ENCODE measurements at places on chromosomes 12 and 14. TPM values are rescaled to one million over a fixed set of nuclear protein-coding genes. Genes with fewer than 3 reads are reported as not detected.

Gene FGF23
- total RNA-seq, result not detected

GRCh38 chr12:8953773-8954402, 4.4 kb upstream of the M6PR start:
- no peak overlapping the region for H3K4me3 ChIP-seq
- DNase-seq, result no peak
- H3K36me3 ChIP-seq, result no peaks in the 10 kb centered on the region
- H3K27ac ChIP-seq, result no peak overlapping the region
- no peaks in the 10 kb centered on the region for H3K27me3 ChIP-seq

- no peaks in the 10 kb centered on the region for H3K36me3 ChIP-seq
- H3K27ac ChIP-seq, result peak overlapping the region; percentile 97
- peak; percentile 48 for DNase-seq
- H3K4me1 ChIP-seq, result peaks cover 11% of the 10 kb centered on the region
Measured at GRCh38 chr14:93332397-93332852, 411 bp downstream of the BTBD7 start.

- peak overlapping the region; percentile 52 for H3K27ac ChIP-seq
- H3K4me1 ChIP-seq, result peaks cover 3% of the 10 kb centered on the region
- H3K36me3 ChIP-seq, result no peaks in the 10 kb centered on the region
- H3K4me3 ChIP-seq, result no peak overlapping the region
- H3K27me3 ChIP-seq, result no peaks in the 10 kb centered on the region
Measured at GRCh38 chr12:41923351-41923750, 221.3 kb downstream of the GXYLT1 start.

GRCh38 chr14:94022532-94023411, 3.4 kb upstream of the OTUB2 start:
- no peaks in the 10 kb centered on the region for H3K4me1 ChIP-seq
- H3K4me3 ChIP-seq, result no peak overlapping the region
- DNase-seq, result no peak
- no peaks in the 10 kb centered on the region for H3K27me3 ChIP-seq
- H3K27ac ChIP-seq, result no peak overlapping the region

- no peak overlapping the region for H3K27ac ChIP-seq
- peaks cover 7% of the 10 kb centered on the region for H3K4me1 ChIP-seq
- no peak overlapping the region for H3K4me3 ChIP-seq
- no peaks in the 10 kb centered on the region for H3K27me3 ChIP-seq
- no peaks in the 10 kb centered on the region for H3K36me3 ChIP-seq
Measured at GRCh38 chr14:101504096-101504948, 57.0 kb upstream of the DIO3 start.

DNA sequence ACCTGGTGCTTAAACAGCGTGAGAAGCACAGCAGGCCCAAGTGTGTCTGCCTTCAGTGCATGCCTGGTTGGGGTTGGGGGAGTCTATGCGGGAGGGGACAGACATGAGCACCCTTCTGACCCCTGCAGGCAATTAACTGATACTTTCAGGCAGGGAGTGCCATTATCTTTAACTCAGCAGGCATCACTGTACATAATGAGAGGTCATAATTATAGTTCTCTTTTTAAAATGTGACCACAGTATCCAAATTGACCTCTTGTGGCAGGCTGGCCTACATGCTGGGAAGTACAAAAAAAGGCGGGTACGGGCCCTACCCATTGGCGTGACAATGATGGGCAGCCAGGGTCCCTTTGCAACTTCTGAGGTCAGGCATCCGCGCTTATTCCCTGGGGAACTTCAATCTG, 209.1 kb downstream of the FOXN3 start:
- H3K36me3 ChIP-seq, result no peaks in the 10 kb centered on the region
- no peak for DNase-seq
- no peaks in the 10 kb centered on the region for H3K27me3 ChIP-seq
- no peak overlapping the region for H3K4me3 ChIP-seq
- no peak overlapping the region for H3K27ac ChIP-seq

Gene KLHL33
- 1.2 TPM for total RNA-seq

DNA sequence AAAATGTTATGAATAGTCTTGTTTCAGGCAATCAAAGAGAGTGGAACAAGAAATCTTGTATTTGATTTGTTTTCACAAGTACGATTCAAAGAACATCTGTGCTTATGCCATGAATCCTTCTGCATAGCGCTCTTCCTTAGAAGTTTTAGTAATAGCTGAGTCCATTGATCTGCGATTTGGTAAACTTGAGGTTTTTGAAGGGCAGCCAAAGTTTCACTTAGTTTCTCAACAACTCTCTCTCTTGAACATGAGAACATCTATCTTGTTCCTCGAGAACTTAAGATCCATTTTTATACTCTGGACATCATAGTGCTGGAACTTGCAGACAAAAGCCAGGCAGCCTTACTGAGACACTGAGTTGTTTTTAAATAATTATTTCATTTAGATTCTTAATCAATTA, 96.2 kb upstream of the USP15 start:
- no peak for DNase-seq

DNA sequence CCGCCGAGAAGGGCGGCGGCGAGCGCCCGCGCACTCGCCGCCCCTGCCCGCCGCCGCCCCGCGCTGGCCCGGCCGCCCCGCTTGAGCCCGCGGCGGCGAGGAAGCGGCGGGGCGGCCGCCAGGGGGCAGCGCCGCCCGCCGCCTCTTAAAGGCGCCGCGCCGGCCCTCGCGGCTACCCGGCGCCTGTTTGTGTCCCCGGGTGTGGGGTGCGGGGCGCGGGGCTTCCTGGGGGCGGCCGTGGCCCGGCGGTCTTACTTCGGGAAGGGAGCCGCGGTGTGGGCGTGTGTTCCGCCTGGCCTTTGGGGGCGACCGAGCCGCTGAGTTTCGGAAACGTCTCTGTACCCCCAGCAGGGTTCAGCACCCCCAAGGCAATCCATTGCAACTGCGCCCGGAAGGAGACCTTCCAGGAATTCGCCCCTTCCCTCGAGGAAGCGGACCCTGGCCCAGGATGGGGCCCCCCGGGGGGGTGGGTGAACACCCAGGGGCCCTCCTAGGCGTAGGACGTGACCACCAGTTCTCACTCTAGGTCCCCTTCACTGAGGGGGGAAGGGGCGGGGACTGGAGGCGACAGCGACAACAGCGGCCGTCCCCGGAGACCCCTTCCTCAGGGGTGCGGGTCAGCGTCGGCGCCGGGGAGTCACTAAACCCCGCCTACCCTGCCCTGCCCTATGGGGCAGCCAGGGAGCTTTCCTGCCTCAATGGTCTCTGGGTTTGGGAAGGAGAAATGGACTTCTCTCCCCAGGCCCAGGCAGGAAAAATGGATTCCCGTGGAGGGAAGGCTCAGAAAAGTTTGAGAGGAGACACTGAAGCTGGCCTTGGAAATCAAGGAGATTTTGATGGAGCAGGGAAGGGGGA, at the start of gene ITPK1:
ITPK1 (minus strand) TSS at position 105 of the 855 bp plus-strand sequence. CDS start 762 bp downstream, outside the sequence.
- DNase-seq, result peak; percentile 56
- H3K4me3 ChIP-seq, result peak within 1 kb of the TSS; percentile 71
- no peaks in the 10 kb centered on the region for H3K36me3 ChIP-seq
- H3K27me3 ChIP-seq, result no peaks in the 10 kb centered on the region
- H3K27ac ChIP-seq, result peak within 1 kb of the TSS; percentile 85

DNA sequence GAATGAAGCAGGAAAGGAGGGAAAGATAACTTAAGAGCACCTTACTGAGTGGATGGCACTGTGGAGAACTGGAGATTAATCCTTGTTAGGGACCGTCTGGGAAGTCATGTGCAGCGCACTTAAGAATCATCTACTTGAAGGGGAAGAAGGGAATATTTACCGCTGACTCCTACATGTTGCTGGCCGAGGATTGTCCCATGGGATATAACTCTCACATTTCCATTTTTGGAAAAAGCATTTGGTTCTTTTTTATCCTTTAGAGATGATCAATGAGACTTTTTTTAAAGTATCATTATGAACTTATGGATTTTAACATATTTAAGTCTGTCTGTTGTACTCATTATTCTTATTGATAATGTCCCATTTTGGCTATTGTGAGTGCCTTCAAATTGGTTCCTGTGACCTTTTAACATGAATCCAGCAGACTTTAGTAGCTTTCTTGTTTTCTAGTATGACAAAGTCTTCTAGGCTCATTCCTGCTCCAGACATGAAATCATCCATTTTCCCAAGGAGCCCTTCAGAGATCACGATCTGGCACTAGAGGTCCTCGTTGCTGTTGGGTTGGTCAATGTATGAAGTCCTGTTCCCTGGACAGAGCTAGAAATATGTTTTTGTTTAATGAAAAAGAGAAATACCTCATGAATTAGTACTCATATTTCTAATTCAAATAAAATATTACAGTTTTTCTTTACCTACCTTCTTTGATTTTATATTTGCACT, 20.2 kb upstream of the FAM234B start:
- H3K27me3 ChIP-seq, result no peaks in the 10 kb centered on the region
- H3K27ac ChIP-seq, result no peak overlapping the region
- H3K36me3 ChIP-seq, result no peaks in the 10 kb centered on the region
- DNase-seq, result peak; percentile 50
- no peak overlapping the region for H3K4me3 ChIP-seq
- peaks cover 5% of the 10 kb centered on the region for H3K4me1 ChIP-seq

Gene SP7
- total RNA-seq, result 1.2 TPM

DNA sequence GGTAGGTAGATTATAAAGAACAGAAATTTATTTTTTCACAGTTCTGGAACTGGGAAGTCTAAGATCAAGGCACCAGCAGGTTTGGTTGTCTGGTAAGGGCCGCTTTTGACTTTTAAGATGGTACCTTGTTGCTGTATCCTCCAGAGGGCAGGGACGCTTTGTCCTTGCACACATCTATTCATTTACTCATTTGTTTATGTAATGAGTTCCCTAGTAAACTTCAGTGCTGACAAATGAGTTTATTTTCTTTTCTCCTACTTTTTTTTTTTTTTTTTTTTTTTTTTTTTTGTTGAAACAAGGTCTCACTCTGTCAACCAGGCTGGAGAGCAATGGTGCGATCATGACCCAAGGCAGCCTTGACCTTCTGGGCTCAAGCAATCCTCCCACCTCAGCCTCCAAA, 195.7 kb downstream of the FBXL14 start:
- no peaks in the 10 kb centered on the region for H3K27me3 ChIP-seq
- no peak overlapping the region for H3K4me3 ChIP-seq
- H3K36me3 ChIP-seq, result no peaks in the 10 kb centered on the region
- no peak overlapping the region for H3K27ac ChIP-seq
- no peak for DNase-seq
- H3K4me1 ChIP-seq, result no peaks in the 10 kb centered on the region

- H3K27me3 ChIP-seq, result no peaks in the 10 kb centered on the region
- H3K4me1 ChIP-seq, result no peaks in the 10 kb centered on the region
- no peak overlapping the region for H3K27ac ChIP-seq
- DNase-seq, result peak; percentile 23
- no peaks in the 10 kb centered on the region for H3K36me3 ChIP-seq
Measured at GRCh38 chr12:24416423-24417109, 467.1 kb upstream of the SOX5 start.

GRCh38 chr14:21136024-21136423, 19.8 kb downstream of the OR5AU1 start:
- DNase-seq, result no peak
- H3K27me3 ChIP-seq, result no peaks in the 10 kb centered on the region
- no peak overlapping the region for H3K27ac ChIP-seq
- no peaks in the 10 kb centered on the region for H3K36me3 ChIP-seq

- H3K4me1 ChIP-seq, result no peaks in the 10 kb centered on the region
- DNase-seq, result no peak
- H3K4me3 ChIP-seq, result no peak overlapping the region
- H3K36me3 ChIP-seq, result no peaks in the 10 kb centered on the region
- H3K27me3 ChIP-seq, result no peaks in the 10 kb centered on the region
Measured at GRCh38 chr14:80768646-80769045, 172.9 kb downstream of the CEP128 start.

GRCh38 chr12:115572440-115572839, 705.1 kb downstream of the MED13L start:
- no peak overlapping the region for H3K27ac ChIP-seq
- H3K36me3 ChIP-seq, result no peaks in the 10 kb centered on the region
- H3K27me3 ChIP-seq, result no peaks in the 10 kb centered on the region

Gene ENDOU
- total RNA-seq, result 0.43 TPM

Gene RNASE3
- total RNA-seq, result 0.50 TPM

Data from testis (tissue), 5 donors.